NCI-H748 treated with DMSO at 0.1 percent for 48 hours (cell line): ENCODE measurements at places on chromosomes 5 and 9.

GRCh38 chr5:151676314-151676712 is 10.4 kb downstream of the SPARC start:
- no peak for DNase-seq

GRCh38 chr5:164057121-164057520 is 551.7 kb downstream of the MAT2B start:
- DNase-seq: no peak

DNA sequence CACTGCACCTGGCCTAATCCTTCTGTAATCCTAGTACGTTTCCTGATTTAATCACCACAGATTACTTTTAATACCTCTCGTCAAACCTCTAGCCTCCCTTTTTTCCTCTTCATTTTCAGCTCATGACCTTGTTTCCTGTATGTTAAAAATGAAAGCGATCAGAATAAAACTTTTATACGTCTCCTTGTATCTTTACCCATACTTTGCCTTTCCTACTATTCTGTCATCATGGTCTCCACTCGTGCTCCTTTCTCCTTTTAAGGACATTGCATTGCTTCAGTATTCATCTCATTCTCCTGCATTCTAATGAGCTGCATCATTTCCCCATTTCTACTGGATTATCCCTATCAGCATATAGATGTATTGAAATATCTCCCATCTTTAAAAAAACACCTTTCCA is 8.5 kb downstream of the CDC42SE2 start:
- DNase-seq: no peak

DNA sequence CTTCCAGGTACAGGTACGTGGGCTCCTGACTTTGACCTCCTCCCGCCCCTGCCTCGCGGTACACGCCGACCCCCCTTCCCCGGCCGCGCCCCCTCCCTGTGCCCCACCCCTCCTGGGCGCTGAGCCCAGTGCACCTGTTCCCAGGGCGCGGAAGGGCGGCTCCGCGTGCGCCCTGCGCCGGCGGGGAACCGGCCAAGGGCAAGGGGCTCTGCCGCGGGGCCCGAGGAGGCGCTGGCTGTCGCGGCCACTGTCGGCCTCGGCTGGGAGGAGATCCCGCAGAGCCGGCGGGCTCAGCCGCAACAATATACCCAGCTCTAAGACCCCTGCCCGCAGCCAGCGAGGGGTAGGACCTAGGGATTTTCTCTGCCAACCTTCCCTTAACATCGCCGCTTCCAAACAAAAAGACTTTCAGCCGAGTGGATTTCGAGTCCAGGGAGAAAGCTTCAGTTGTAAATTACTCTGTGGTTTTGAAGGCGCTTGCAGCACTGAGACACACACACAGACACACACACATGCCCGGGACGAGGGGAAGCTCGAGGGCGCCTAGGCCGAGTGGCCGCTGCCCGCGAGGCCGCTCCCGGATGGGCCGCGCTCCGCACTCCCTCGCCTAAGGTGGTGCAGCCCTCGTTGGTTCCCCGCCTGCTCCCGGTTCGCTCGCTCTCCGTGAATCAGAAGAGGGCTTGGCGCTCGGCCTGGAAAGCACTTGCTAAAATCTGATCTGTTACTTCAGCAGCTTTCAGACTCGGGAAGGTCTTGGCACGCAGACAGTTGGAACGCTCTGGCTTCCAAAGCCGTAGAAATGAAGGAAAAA is 1.2 kb downstream of the FGF18 start:
- DNase-seq: no peak

GRCh38 chr5:159061179-159061796 is 38.4 kb downstream of the EBF1 start:
- no peak for DNase-seq

- DNase-seq: no peak
Observed at GRCh38 chr9:6302417-6302816, 25.8 kb upstream of the TPD52L3 start.

DNA sequence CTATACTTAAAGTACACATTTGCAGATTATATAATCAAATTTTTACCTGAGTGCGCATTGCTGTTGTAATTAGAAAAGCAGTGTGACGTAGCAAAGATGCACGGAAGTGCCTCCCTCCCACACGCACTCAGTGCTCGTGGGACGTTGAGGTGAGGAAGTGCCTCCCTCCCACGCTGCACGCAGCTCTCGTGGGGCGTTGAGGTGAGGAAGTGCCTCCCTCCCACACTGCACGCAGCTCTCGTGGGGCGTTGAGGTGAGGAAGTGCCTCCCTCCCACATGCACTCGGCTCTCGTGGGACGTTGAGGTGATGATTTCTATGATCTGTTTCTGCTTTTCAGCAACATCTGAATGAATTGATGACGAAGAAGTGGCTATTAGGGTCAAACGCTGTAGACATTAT is 21.0 kb downstream of the EXOC3 start:
- DNase-seq: no peak

- no peak for DNase-seq
Observed at GRCh38 chr9:123218831-123219230, 49.6 kb downstream of the STRBP start.

- DNase-seq: no peak
Observed at GRCh38 chr5:109161914-109162683, 247.7 kb downstream of the PJA2 start.

GRCh38 chr9:12933957-12934356 is 159.1 kb downstream of the LURAP1L start:
- DNase-seq: no peak

DNA sequence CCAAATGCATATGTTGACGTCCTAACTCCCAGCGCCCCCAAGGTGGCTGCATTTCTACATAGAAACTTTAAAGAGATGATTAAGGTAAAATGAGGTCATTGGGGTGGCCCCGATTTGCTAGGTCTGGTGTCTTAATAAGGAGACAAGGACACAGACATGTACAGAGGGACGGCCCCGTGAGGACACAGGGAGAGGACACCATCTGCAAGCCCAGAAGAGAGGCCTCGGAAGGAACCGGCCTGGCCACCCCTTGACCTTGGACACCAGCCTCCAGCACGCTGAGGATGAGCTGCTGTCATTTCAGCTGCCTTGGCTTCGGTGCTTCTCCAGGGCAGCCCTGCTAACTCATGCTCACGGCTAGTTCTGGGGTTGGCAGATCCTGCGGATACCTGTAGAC is 73.2 kb downstream of the MRPL36 start:
- no peak for DNase-seq

GRCh38 chr9:124889006-124889405 is 27.1 kb downstream of the ARPC5L start:
- DNase-seq: no peak

DNA sequence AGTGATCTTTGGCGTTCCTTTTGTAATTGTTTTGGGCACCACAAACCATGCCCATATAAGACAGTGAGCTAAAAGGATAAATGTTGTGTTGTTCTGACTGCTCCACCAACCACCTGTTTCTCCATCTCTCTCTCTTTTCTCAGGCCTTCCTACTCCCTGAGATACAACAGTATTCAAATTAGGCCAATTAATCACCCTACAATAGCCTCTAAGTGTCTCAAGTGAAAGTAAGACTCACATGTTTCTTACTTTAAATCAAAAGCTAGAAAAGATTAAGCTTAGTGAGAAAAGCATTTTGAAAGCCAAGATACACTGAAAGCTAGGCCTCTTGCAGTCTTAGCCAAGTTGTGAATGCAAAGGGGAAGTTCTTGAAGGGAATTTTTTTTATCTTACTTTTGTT is 268.8 kb upstream of the NREP start:
- no peak for DNase-seq

DNA sequence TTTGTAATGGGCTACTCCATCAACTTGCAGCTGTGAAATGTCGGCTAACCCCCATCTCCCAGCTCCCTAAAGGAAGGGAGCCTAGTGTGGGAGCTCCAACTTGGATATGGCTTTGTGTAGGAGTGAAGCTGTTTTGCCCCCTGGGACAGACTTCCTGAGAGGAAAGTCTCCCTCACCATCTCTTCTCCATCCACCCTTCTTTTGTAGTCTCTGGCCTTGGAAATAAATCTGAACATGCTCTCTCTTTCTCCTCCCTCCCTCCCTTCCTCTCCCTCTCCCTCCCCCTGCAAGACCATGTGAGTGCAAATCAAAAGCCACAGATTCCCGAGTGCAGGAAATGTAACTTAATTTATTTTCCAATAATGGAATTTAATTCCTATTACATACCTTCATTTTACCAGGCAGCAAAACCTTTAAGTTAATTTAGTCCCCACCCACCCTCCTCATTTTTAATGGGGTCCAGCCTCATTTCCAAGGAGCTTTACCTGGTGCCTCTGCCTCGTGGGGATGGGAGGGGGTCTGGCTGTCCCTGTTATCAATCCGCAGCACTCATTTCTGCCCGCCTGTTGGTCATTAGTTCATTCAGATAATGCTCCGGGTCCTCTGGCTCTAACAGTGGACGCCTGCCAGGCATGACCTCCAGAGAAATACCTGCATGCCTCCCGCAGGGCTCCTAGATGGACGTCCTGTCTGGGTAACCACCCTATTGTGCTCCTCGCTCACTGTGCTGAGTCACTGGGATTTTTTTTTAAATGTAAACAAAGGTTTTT is 122.9 kb upstream of the TAF11L2 start:
- DNase-seq: no peak

DNA sequence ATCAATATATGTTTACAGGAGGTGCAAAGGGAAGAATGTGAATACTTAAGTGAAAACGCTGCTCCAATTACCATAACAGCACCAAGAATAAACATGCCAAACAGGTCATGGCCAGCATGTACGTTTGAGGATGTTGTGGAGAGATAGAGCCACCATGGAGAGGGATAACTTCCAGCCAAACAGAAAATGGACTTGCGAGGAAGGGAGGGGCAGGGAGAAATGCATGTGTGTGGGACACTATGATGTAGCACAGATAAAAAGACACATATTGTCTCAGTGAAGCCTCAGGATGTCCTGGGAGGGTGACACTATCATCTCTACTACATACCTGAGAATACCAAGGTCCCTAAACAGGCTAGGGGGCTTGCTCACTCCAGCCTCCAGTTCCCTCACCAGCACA is 488.9 kb downstream of the SPOCK1 start:
- no peak for DNase-seq

DNA sequence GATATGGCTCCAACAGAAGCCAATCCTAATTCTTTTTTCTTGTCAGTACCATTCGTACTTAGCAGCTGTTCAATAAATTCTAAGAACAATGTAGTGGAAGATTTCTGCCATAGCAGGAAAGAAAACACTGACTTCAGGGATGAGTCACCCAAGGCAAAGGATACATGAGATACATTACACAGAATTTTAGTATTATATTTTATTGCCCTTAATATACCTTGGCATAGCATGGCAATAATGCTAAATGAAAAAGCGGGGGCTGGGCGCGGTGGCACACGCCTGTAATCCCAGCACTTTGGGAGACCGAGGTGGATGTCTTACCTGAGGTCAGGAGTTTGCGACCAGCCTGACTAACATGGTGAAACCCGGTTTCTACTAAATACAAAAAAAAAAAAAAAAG is 619.1 kb upstream of the DAB2 start:
- DNase-seq: no peak

DNA sequence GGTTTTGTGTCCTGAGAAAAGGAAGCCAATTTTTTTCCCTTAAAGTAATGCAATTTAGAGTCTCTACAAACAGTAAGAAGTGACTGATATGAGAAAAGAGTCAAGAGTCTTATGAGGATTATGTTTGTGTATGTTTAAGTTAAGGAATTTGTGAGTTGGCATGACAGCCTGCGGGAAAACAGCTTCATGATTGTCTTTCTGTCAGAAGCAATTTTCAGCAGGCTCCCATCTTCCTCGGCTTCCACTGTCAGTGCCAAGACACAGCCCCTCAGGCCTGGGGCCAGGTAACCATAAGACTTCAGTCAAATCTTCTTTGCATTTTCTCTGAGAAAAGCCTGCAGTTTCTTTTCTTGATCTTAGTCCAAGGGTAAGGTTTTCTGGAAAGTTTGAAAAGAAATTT is 17.0 kb upstream of the SELENOP start:
- DNase-seq: no peak

- DNase-seq: no peak
Observed at GRCh38 chr9:121505903-121506735, 6.5 kb upstream of the GGTA1 start.

DNA sequence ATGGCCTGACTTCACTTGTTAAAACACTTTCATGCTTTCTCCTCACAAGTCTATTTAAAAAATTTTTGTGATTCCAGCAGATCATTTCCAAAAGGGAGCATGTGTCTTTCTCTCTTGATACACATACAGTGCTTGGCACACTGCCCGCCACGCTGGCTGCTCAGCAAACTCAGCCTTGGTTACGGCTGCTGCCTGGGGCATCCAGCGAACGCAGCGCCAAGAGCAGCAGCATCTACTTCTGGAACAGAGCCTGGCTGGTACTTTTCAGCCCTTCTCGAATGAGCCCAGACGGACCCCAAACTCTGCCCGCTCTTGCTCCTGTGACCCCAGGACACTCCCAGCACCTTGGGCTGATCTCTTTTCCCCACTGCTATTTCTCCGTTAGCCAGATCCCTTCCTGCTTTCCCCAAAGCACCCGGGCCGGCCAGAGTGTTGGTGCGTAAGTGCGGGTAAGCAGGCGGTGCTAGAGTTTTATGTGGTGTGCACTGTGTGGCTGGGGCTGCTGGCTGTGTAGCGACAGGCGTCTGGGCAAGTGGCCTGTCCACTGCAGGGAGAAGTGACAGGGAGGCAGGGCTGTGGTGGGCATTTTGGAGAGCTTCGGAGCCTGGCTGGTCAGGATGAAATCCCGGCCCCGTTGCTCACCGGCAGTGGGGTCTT is 73.2 kb downstream of the SH3PXD2B start:
- DNase-seq: no peak

GRCh38 chr9:95383185-95383676 is 65.7 kb upstream of the FANCC start:
- no peak for DNase-seq

DNA sequence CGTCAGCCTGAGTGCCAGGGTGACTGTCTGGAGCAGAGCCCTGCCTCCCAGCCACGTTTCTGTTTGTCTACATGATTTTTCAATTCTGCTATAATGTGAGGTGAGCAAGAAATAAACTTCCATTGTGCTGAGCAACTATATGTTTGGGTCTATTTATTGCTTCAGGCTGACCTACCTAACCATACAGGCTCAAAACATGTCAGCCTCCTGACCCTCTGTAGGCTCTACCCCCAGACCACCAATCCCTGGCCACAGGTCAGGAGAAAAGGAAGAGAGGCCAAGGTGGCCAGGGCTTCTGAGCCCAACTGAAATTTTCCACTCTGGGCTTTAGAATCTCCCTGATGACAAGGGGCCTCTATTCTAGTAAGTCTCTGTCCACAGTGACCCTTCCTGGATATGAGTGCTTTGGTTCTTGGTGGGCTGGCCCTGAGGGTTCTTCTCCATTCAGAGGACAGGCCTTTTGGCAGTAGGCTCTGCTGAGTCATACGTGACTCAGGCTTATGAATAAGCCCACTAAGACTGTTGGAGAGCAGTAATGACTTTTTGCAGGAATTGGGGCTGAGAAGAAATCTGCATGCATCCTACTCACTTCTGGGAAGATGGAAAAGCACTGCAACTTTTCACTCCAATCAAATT is 117.2 kb upstream of the TBCA start:
- no peak for DNase-seq

DNA sequence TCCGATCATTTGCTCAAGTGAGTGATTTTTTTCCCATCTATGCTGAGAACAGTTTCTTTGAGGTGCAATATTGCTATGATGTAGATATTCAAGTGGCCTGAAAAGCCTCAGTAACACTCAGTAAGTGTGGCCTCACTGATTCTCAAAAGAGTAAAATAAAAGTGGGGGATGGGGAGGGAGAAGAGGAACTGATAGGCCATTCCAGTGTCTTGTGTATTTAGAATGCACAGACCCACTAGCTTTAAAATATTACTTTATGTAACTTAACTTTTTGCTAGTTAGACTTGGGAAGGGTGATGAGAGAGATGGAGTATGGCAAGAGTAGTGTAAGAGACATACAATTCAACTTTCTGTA is 79.5 kb upstream of the ZNF608 start:
- no peak for DNase-seq
